Activated CD8-positive, alpha-beta memory T cell treated with anti-CD3 and anti-CD28 coated beads, Interleukin-2, amount 50 U/mL, for 48 hours (primary cell): ENCODE measurements at places on chromosomes 7 and 10.

GRCh38 chr7:151248346-151249033 lies at the start of gene SMARCD3:
Gene SMARCD3 (minus strand): TSS chr7:151248694. CDS start chr7:151248562, 132 bp downstream.
- no peak for DNase-seq

GRCh38 chr7:114832906-114833595 lies 88.8 kb upstream of the MDFIC start:
- DNase-seq, result no peak

GRCh38 chr7:14336256-14336655 lies 346.8 kb upstream of the ETV1 start:
- no peak for DNase-seq

GRCh38 chr7:120997882-120998474 lies 9.5 kb downstream of the CPED1 start:
- no peak for DNase-seq

DNA sequence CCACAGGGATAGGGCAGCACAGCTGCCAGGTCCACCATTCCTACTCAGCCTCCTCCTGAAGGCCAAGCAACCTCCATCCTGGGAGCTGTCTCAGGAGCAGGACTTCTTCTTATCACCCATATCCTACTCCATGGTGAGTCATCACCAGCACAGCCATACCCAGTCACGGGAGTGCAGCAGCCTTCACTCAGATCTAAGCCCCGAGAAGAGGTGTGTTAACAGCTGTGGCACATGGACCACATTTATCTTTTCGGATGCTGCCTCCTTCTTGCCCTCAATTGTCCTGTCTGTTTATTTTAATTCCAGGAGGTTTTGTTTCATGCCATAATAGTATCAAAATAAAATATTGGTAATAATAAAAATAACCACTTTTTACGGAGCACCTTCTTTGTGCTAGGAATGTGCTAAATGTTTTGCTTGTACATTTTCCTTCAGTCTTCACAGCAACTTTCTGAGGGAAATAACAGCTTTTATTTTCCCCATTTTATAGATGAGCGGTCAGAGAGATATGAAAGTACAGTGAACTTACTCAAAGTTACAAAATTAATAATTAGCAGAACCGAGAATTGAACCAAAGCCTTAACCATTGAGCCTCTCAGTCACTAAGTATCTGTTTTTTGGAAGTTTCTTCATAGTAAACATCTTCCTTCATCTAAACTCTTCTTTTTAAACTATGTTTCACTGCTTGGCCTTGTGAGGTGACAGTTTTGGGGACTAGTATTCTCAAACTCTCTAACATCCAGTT lies 2.5 kb upstream of the KEL start:
- DNase-seq, result no peak

- DNase-seq, result no peak
Observed at GRCh38 chr10:124676416-124677062, 67.6 kb downstream of the FAM53B start.

DNA sequence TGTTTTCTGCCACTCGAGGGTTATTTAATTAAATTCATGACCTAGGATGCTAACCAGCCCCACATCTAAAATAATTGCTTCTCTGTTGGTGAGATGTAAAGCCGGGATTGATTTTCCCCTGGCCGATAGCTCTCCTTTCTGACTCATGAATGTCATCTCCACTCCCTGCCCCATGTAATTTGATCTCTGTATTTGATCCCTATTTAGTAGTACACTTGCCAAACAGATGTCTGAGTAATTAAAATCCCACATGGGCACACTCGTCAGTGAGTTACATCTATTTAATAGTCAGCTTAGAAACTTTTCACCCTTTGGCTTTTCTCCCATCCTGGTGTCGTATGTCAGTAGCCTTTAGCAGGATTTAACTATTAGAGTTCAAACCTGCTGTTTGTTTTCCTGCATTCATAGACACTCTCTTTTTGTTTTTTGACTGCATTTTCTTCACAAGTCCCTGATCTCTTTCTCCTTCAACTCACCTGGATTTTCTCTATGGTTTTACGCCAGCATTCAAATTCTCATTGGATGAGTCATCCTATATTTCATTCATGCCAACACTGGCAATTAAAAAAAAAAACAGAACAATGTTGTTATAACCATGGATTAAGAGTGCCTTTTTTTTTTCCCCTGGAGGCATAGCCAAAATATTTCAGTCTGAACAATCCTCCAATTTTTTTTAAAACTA lies 82.7 kb downstream of the SPAG6 start:
- DNase-seq, result no peak

DNA sequence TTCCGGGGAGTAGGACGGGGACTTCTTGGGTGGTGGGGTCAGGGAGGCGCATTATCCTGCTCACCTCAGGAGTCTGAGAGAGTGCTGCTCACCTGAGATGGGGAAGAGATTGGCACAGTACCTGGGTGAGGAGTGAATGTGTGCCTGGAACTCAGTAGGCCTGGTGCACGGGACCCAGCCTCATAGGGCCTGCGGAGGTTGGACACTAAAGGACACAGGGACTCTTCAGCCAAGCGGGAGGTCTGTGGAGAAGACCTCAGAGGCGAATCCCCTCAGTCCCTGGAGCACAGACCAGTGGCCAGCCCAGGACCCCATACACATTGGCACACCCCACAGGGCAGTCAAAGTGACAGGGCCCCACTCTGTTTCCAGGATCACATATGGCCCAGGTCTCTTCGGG lies 73.2 kb downstream of the OAT start:
- DNase-seq, result peak; percentile 17

- DNase-seq, result peak; percentile 68
Observed at GRCh38 chr10:31320550-31321211, 1.7 kb downstream of the ZEB1 start.

DNA sequence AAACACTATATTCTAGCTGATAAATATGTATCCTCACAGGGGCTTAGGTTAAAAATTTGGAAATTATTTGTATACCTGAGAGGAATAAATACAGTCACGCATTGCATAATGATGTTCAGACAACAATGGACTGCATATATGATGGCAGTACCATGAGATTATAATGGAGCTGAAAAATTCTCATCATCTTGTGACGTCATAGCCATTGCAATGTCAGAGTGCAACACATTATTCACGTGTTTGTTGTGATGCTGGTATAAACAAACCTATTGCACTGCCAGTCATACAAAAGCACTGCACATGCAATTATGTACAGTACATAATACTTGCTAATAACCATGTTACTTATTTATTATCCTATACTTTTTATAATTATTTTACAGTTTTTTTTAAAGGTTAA lies 31.4 kb downstream of the STEAP1B start:
- no peak for DNase-seq

DNA sequence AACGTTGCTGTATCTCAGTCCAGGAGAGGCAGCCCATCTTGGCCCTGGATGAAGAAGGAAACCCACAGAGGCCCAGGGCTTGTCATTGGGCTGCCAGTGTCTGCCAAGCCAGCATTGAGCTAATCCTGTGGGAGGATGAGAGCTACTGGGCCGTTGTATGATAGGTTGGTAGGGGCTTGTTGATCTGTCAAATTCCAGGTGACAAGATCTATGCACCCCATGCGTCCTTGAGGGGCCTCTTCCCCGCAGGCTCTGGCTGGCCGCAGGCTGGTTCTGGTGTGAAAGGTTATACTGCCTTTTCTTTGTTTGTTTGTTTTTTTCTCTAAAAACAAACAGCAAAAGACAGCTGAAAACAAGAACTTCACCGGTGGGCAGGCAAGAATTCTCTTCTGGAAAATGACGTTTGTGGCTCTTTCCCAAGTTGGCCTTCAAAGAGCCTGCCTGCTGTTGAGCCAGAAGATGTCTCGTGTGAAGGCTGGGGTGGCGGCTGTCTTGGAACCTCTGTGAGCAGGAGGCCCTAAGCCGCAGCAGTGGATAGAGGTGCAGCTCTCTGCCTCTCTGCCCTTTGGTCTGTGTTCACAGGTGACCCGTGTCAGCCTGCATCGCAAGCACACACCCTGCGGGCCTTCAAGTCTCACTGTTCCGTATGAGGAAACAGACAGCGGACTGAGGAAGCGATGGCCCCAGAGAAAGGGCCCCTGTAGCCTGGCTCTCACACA lies 23.3 kb downstream of the CYP17A1 start:
- DNase-seq, result no peak
